Calu3 (cell line): ENCODE measurements at places on chromosomes 6 and 20. TPM values are rescaled to one million over a fixed set of nuclear protein-coding genes. Genes with fewer than 3 reads are reported as not detected.
A peak's percentile ranks its signal among the peaks of the same experiment; 100 is the strongest.

Gene MATN4
- total RNA-seq: 0.17 and 0.29 TPM in 2 replicates

- H3K36me3 ChIP-seq: no peaks in the 10 kb centered on the region
- peaks cover 85% of the 10 kb centered on the region for H3K27me3 ChIP-seq
- no peak overlapping the region for H3K27ac ChIP-seq
- no peak overlapping the region for H3K4me3 ChIP-seq
- DNase-seq: no peak
Observed at GRCh38 chr6:40326714-40327421, 260.3 kb downstream of the LRFN2 start.

Gene CNKSR3
- 4.0 and 4.7 TPM in 2 replicates for total RNA-seq

DNA sequence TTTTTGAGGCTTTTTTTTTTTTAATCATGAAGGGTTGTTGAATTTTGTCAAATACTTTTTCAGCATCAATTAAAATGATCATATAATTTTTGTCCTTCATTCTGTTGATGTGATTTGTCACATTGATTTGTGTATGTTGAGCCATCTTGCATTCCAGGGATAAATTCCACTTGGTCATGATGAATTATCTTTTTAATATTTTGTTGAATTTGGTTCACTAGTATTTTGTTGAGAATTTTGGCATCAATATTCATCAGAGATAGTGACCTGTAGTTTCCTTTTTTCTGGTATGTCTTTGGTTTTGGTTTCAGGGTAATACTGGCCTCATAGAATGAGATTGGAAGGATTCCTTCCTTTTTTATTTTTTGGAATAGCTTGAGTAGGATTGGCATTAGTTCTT is 221.9 kb upstream of the ZNF217 start:
- H3K4me1 ChIP-seq: no peaks in the 10 kb centered on the region
- DNase-seq: no peak
- H3K36me3 ChIP-seq: no peaks in the 10 kb centered on the region

Gene CPNE5
- total RNA-seq: 0.12 TPM in 1 of 2 replicates, not detected in the other

GRCh38 chr6:139378882-139379341 is 4.5 kb upstream of the CITED2 start:
- DNase-seq: peak; percentile 13
- peaks cover 21% of the 10 kb centered on the region for H3K36me3 ChIP-seq
- H3K27ac ChIP-seq: no peak overlapping the region
- no peaks in the 10 kb centered on the region for H3K27me3 ChIP-seq

DNA sequence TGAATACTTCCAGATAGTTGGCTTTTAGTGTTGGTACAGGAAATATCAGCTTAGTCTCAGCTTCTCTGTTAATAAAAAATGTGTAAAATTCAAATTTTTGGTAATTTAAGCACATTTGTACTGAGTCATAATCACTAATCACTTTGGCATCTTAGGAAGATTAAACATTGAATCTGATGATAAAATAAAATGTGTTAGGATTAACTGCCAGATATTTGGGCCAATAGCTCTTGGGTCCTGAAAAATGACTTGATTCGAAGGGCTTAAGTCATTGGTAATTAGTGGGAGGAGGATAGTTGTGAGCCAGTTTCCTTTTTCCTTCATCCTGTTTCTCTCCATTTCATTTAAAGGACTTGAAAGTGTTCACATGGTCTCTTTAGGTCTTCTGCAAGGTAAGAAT is 426.1 kb downstream of the RFPL4B start:
- no peak overlapping the region for H3K27ac ChIP-seq
- DNase-seq: no peak
- no peaks in the 10 kb centered on the region for H3K4me1 ChIP-seq
- no peaks in the 10 kb centered on the region for H3K27me3 ChIP-seq
- H3K36me3 ChIP-seq: no peaks in the 10 kb centered on the region

DNA sequence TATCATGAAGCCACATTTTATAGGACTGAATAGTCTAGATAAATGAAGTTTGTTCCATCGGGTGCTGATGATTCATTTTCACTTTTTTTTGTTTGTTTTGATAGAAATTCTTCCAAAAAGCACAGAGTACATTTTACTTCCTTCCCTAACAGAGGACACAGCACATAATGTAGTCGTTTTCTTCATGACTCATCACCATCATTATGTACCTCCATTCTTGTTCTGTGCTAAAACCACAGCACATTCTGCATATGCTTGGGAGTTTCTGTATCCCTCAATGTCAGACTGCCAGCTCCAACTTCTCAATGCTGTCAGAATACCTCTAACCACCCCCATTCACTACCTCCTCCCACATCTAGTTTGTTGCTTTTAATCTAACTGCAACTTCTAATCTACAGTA is 1004.9 kb upstream of the ADGRB3 start:
- DNase-seq: no peak
- no peak overlapping the region for H3K27ac ChIP-seq
- no peaks in the 10 kb centered on the region for H3K27me3 ChIP-seq
- no peaks in the 10 kb centered on the region for H3K36me3 ChIP-seq
- no peaks in the 10 kb centered on the region for H3K4me1 ChIP-seq

- H3K27me3 ChIP-seq: no peaks in the 10 kb centered on the region
- no peaks in the 10 kb centered on the region for H3K36me3 ChIP-seq
- DNase-seq: no peak
- H3K4me1 ChIP-seq: no peaks in the 10 kb centered on the region
- no peak overlapping the region for H3K27ac ChIP-seq
- H3K4me3 ChIP-seq: no peak overlapping the region
Observed at GRCh38 chr6:72987301-72987700, 238.0 kb downstream of the KHDC1L start.

Gene SOX18
- not detected in 2 replicates for total RNA-seq

DNA sequence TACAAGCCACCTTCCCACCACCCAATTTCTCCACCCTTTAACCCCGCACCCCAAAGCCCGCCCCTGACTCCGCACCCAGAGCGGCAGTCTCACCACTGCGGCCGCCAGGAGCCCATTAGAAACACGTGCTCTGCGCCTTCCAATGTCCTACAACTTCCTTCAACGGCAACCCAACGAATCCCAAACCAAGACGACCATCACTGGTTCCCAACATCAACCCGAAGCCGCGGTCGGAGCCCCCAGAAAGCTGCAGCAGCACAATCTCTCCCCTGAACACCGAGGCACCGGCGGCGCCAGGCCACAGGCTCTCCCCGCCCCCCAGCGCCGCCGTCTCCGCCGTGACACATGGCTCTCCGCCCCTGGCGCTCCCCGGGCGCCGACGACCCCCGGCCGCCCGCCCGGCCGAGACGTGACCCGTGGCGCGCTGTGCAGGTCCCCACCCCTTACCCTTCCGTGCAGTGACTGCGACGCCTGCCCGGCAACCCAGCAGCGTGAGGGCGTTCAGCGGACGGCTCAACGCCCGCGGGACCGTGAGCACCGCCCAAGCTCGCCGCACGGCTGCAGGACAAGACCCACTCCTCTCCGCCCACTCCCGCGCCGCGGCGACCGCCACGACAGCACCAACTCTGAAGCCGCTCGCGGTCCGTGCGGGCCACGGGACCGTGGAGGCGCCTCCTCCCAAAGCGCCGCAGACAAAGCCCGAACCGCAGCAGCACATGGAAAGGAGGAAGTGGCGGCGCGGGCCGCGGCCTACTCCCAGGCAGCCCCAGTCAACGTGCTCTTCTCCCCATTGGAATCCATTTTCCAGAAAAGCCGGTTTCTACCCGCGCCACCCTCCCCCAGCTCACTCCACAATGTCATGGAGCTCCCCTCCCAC is 551 bp downstream of the SYNCRIP start:
- DNase-seq: peak; percentile 54
- H3K36me3 ChIP-seq: peaks cover 85% of the 10 kb centered on the region
- peak overlapping the region; percentile 89 for H3K27ac ChIP-seq

Gene CCN6
- not detected in 2 replicates for total RNA-seq

Gene C6orf118
- not detected in 2 replicates for total RNA-seq

Gene SLCO4A1
- total RNA-seq: 51.9 and 63.9 TPM in 2 replicates

GRCh38 chr20:36350439-36350838 is 44.3 kb downstream of the DLGAP4 start:
- DNase-seq: no peak
- no peaks in the 10 kb centered on the region for H3K4me1 ChIP-seq
- no peaks in the 10 kb centered on the region for H3K36me3 ChIP-seq
- peaks cover 97% of the 10 kb centered on the region for H3K27me3 ChIP-seq
- no peak overlapping the region for H3K4me3 ChIP-seq

GRCh38 chr6:66538551-66539135 is 831.6 kb upstream of the EYS start:
- no peak overlapping the region for H3K4me3 ChIP-seq
- DNase-seq: no peak
- H3K27me3 ChIP-seq: no peaks in the 10 kb centered on the region
- no peaks in the 10 kb centered on the region for H3K36me3 ChIP-seq
- H3K4me1 ChIP-seq: no peaks in the 10 kb centered on the region
- H3K27ac ChIP-seq: no peak overlapping the region

GRCh38 chr6:117916483-117916882 is 9.4 kb downstream of the SLC35F1 start:
- DNase-seq: no peak
- no peaks in the 10 kb centered on the region for H3K4me1 ChIP-seq
- no peaks in the 10 kb centered on the region for H3K36me3 ChIP-seq
- no peaks in the 10 kb centered on the region for H3K27me3 ChIP-seq
- no peak overlapping the region for H3K4me3 ChIP-seq

Gene HLA-DRA
- 173 and 283 TPM in 2 replicates for total RNA-seq

Gene ADGRF5
- total RNA-seq: 0.07 and 0.24 TPM in 2 replicates

- no peaks in the 10 kb centered on the region for H3K36me3 ChIP-seq
- H3K4me3 ChIP-seq: no peak overlapping the region
- H3K4me1 ChIP-seq: no peaks in the 10 kb centered on the region
- H3K27me3 ChIP-seq: no peaks in the 10 kb centered on the region
Observed at GRCh38 chr6:38503960-38504682, 135.6 kb downstream of the BTBD9 start.

Gene BFSP1
- 0.81 and 0.94 TPM in 2 replicates for total RNA-seq

DNA sequence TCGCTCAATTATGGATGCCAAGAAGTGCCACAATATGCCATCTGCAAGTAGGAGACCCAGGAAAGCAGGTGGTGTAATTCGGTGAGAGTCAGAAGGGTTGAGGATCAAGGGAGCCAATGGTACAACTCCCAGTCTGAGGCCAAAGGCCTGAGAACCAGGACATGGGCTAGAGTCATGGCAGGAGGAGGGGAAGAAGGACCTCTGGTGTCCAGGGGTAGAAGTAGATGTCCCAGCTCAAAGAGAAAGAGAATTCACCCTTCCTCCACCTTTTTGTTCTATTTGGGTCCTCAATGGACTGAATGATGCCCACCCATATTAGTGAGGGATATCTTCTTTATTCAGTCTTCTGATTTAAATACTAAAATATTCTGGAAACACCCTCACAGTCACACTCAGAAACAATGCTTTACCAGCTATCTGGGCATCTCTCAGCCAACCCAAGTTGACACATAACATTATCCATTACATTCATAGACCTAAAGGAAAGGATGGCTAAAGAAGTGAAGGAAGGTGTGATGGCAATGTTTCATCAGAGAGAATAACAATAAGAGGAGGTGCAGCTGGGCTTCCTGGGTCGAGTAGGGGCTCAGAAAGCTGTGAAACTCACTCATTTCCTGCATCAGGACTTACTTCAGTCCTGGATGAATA is 21.2 kb upstream of the HLA-DQA1 start:
- H3K27me3 ChIP-seq: no peaks in the 10 kb centered on the region
- DNase-seq: no peak
- H3K27ac ChIP-seq: no peak overlapping the region
- H3K36me3 ChIP-seq: no peaks in the 10 kb centered on the region
- H3K4me3 ChIP-seq: no peak overlapping the region

DNA sequence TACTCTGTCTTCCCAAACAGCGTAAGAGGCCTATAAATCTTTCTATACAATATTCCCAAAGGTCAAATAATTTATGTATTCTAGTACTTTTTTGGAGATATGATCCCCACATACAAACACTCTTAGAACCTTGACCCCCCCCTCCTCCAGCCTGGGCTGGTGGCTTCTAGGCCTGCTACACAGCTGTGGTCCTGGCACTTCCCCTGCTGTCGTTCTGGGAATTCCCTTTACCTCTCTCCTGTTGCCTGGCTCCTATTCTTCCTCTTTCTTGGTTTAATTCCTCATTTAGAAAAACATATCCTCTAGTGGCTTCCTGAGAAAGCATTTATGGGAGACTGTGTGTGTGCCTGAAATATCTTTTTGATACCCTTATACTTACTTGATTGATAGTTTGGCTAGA is 4.1 kb upstream of the TXLNB start:
- H3K27me3 ChIP-seq: no peaks in the 10 kb centered on the region
- DNase-seq: no peak
- H3K4me3 ChIP-seq: no peak overlapping the region
- no peaks in the 10 kb centered on the region for H3K36me3 ChIP-seq
- H3K27ac ChIP-seq: no peak overlapping the region
- peaks cover 14% of the 10 kb centered on the region for H3K4me1 ChIP-seq

DNA sequence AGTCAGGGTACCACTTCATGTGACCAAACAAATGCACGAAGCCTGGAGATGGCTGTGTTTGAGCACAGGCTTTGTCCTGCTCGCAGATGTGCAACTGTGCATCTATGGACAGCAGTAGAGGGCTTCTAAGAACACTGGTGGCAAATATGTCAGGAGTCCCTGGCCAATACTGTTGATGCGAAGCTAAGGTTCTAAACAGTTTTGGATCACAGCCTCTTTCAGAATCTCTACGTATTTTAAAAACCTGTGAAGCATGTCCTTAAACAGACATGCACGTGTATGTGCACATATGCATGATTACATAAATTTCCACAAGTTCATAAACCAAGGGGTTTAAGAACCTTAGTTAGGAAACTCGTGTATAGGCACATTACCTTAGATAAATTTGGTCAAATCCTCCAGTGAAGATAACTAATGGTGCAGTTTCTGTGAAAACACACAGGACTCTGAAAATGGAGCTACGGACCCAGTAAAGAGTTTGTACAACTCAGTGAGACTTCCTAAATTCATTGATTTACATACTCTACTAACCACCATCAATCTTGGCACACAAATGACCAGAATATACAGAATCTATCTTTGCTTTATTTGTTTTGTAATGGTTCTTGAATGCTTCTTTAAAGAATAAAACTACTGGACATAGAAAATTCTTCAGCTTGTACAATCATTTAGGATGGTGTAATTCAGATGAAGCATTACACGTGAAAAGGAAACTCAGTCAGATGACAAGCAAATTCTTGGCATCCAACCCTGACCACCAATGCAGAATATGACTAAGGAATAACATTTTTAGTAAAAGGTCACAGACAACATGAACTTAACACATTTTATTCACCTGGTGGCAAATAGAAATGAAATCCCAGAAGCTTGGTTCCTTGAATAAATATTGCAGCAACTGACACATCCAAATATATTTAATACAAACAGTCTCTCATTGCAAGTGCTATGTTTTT is 27.4 kb downstream of the KCNQ5 start:
- peak; percentile 7 for DNase-seq
- H3K4me1 ChIP-seq: peaks cover 17% of the 10 kb centered on the region
- H3K36me3 ChIP-seq: peaks cover 4% of the 10 kb centered on the region
- H3K27ac ChIP-seq: peak overlapping the region; percentile 63
- H3K4me3 ChIP-seq: no peak overlapping the region

DNA sequence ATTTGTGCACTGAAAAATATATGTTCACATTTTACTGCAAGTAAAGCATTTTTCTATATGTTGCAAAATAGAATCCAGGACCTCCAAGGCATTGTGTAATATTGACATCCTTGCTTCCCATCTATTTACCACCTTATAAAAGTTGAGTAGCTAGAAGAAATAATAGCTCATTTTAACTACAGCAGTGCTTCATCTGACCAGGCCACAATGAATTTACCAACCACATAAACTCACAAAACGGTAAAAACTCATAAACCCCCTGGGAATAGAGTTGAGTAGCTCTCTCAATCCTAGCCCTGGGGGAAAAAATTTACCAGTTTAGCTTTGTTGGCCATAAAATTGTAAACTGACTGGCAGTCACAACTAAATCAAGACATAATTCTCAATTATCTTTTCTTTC is 3.9 kb downstream of the ATXN1 start:
- no peak overlapping the region for H3K27ac ChIP-seq
- no peak for DNase-seq
- no peak overlapping the region for H3K4me3 ChIP-seq
- H3K4me1 ChIP-seq: peaks cover 20% of the 10 kb centered on the region
- H3K27me3 ChIP-seq: no peaks in the 10 kb centered on the region

Gene TGM2
- 261 and 311 TPM in 2 replicates for total RNA-seq
